ENCODE measurements at places on chromosomes 2 and 18.

- no peak for DNase-seq
Observed at GRCh38 chr2:101806123-101806522, 108.6 kb downstream of the MAP4K4 start.

GRCh38 chr18:48777026-48777743 is 173.6 kb downstream of the SMAD7 start:
- peak; percentile 78 for DNase-seq

DNA sequence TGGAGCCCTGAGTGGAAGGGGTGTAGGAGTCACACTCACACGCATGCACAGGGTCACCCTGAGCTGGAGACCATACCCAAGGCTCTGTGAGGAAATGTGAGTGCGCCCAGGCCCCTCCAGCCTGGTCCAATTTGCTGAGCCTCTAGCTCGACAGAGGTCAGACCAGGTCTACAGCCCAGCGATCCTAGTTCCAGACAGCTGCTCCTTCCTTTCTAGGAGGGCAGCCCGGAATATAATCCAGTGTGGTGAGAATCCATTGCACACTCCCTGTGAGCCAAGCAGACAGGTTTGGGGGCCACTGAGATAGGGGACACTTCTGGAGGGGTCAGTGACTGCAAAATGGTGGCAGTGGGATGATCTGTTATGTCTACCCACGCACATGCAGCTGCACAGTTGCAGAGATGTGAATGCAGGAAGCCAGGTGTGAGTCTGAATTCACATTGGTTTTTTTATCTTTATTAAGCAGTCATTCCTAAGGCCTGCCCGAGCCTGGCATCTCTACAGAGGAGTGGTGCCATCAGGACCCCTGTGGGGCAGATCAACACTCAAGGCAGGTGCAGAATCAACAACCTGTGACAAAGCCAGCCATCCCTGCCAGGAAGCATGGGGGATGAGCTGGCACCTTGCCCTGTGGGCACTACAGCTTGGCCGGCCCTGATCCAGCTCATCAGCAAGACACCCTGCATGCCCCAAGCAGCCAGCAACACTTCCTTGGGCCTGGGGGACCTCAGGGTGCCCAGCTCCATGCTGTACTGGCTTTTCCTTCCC is at the start of gene GPR148:
TSS of gene GPR148 (plus strand) at position 522 of the 768 bp plus-strand sequence. CDS start at position 604, 82 bp downstream.
- no peak for DNase-seq

GRCh38 chr2:113915082-113915819 is 25.4 kb downstream of the ACTR3 start:
- no peak for DNase-seq

GRCh38 chr2:201807452-201807999 is 1.2 kb downstream of the CDK15 start:
- peak; percentile 52 for DNase-seq

DNA sequence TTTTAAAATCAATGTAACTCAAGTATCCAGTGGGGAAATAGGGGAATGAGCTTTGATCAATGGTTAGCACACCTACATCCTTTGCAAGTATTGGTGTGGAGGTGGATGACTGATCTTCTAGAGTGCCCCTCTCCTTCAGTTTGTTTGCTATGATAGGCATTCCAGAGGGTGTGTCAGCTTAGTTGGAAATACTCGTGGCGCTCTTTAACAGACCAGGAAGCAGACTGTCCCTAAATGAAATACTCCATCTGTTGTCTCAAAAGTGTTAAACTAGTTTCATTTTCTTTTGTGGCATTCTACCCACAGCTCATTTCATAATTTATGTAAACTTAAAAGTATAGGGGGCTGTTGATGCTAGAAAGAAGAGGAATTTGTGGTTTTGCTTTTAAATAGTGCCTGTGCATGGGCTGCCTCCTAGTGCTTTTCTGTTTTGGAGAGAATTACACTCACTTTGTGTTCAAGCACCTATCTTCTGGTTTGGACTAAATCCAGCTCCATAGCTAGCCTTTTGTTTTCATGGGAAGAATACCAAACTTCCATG is 66.2 kb downstream of the STAT1 start:
- peak; percentile 42 for DNase-seq

DNA sequence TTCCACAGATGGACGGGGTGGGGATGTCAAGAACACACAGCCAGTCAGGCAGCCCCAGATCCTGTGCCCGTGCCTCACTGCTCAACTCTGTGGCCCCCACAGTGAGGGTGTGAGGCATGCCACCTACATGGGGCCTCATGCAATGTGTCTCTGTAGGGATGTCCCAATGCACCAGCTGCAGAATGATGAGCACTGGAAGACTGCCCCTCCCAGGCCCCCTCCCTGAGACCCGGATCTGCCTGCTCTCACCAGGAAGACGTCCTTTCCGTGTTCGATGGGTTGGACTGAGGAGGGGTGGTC is 124.2 kb downstream of the TWIST2 start:
- DNase-seq = no peak

- DNase-seq = no peak
Observed at GRCh38 chr18:49997558-49997957, 184.2 kb upstream of the ACAA2 start.
